ENCODE measurements at places on chromosomes 3 and 15.

- no peak for DNase-seq
Measured at GRCh38 chr3:17742880-17743657, 638 bp upstream of the TBC1D5 start.

- DNase-seq, result no peak
Measured at GRCh38 chr3:15404767-15405166, 22.6 kb downstream of the METTL6 start.

GRCh38 chr3:57179580-57180410, 14.6 kb upstream of the IL17RD start:
- no peak for DNase-seq

- no peak for DNase-seq
Measured at GRCh38 chr3:127990461-127990860, 61.8 kb upstream of the SEC61A1 start.

DNA sequence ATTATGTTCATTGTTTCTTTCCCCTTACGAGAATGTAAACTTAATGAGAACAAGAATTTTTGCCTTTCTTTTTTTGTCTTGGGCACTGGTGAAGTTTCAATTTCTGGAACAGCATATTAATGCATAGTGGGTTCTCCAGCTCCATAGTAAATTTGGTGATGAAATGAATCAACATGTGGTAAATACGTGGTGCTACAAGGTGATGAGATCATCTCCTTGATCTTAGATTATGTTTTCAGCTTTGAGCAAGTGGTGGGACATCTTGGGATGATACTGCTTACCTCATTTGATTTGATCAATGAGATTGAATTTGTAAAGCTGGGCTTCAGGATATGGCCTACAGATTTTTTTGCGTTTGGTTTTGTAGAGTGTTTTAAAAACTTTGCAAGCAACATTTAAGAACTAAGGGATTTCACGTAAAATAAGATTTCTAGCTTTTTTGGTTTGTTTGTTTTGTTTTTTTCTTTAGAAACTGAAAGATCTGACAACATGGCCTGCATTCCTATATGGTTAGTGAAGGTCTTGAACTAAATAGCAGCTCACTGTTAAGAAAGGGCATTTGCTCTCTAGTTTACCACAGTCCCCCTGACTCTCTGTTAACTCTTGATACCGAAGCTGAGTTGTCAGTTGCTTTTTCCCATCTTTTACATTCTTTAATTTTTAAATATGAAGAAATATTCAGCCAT, 45.6 kb downstream of the FNDC3B start:
- no peak for DNase-seq

DNA sequence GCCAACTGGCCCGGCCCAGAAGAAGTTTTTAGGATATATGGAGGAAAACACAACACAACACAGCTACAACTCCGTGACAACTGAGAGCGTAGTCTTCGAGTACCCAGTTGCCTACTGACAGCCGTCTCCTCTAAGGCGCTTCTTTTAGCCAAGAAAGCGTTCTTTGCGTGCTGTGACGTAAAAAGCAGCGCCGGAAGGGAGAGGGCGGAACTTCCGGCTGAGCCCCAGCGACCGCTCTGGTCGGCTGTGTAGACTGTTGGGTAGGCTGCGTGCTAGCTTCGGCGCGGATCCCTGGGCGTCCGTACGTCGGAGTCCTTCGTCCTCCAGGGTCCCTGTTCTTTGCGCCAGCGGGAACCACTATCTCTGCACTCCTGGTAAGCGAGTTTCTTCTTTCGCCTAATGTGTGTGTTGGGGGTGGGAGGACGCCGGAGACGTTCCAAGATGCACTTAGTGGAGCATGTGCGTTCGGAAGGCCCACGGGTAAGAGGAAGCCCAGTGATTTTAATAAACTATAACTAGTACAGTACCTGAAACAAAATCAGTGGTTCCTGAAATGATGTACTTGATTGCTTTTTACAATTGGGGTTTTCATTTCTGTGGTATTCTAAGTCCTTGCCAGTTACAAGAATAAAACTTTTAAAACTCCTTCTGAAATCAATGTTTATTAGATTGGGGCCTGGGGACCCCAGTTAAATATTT, at the start of gene TRMT10C:
TSS of gene TRMT10C (plus strand) at position 239 of the 699 bp plus-strand sequence. CDS start 2,914 bp downstream, outside the sequence.
- peak; percentile 83 for DNase-seq

GRCh38 chr3:46104706-46105105, 77.4 kb upstream of the XCR1 start:
- no peak for DNase-seq

DNA sequence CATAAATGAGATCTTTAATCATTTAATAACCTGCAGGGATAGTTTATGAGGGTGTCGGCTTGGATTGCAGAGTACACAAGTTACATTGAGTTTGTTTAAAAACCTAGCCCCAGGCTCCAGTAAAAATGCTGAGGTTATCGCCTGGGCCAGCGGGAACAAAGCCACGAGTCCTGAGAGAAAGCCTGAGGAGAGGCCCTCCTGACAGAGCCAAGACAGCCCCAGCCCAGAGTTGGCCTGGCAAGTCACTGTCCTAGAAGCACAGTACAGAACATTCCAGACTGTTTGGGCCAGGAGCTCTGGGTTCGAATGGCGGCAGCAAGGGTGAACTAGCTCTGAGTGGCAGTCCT, 32.4 kb downstream of the SEC61A1 start:
- DNase-seq, result no peak

DNA sequence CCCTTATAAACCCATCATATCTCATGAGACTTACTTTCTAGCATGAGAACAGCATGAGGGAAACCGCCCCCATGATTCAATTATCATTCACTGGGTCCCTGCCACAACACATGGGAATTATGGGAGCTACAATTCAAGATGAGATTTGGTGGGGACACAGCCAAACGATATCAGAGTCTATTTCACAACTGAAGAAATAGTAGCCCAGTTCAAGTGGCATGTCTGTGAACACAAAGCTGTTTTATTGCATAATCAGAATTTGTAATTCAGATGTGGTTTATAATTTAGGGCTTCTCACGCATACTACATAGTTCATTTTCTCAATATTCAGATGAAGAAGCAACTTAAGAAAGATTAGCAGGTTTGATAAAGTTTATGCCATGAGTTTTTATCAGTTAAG, 1188.0 kb upstream of the ALCAM start:
- no peak for DNase-seq

DNA sequence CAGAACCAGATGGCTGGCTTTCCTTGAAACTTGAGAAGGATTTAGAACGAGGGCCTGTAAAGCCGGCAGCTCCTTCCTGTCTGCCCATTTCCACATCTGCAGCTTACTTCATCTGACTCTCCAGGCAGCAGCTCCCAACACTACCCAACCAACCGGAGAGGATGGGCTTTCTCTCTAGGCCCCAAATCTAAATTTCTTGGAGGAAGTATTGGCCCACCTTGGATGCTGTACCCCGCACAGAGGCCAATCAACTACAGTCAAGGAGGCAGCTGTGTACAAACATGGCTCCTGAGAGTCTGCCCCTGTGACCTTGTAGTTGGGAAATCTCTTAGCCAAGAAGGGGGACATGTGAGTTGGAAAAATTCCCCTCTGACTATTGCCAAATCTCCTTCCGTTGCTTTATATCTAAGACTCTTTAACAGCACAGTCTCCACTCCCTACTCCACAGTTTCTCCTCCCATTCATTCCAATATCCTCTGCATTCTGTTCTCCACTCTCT, 8.0 kb upstream of the ACAP2 start:
- DNase-seq, result peak; percentile 95

DNA sequence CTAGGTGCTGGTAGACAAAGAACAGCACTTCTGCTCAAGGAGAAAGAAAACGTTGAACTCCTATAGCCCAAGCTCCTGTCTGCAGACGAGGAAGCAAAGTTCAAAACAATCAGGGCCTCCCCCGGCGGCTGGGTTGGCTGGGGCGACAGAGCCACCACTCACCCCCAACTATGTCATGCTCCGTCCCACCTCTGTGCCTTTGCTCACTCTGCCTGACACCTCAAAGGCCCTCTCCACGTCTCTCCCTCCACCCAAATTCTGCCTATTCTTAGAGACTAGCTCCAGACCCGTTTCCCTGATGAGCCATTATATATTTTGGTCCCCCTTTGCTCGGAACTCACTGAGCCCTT, 304.3 kb downstream of the TLE3 start:
- DNase-seq, result no peak

- peak; percentile 56 for DNase-seq
Measured at GRCh38 chr3:45938864-45939263, 4.4 kb upstream of the CXCR6 start.

DNA sequence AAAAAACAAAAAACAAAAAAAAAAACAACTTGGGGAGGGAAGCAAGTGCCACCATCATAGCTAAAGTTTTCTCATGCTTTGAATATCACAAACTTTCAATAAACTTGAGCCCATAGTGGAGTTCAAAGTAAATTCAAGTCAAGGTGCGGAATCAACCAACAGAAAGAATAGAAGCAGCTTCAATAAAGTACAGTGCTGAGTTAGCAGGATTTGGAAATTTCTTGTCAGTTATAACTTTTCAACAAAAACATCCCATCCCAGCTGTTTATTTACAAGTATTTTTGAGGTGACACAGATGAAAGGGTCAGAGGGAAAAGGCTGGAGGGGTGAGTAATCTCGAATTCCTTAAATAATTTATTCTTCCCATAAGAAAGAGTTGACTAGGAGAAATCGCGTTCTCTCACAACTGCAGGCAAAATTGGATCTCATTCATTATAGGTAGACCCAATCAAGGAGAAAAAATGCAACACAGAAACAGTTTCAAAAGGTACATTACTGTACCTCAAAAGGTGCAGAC, 477.4 kb upstream of the RASGRP1 start:
- no peak for DNase-seq

DNA sequence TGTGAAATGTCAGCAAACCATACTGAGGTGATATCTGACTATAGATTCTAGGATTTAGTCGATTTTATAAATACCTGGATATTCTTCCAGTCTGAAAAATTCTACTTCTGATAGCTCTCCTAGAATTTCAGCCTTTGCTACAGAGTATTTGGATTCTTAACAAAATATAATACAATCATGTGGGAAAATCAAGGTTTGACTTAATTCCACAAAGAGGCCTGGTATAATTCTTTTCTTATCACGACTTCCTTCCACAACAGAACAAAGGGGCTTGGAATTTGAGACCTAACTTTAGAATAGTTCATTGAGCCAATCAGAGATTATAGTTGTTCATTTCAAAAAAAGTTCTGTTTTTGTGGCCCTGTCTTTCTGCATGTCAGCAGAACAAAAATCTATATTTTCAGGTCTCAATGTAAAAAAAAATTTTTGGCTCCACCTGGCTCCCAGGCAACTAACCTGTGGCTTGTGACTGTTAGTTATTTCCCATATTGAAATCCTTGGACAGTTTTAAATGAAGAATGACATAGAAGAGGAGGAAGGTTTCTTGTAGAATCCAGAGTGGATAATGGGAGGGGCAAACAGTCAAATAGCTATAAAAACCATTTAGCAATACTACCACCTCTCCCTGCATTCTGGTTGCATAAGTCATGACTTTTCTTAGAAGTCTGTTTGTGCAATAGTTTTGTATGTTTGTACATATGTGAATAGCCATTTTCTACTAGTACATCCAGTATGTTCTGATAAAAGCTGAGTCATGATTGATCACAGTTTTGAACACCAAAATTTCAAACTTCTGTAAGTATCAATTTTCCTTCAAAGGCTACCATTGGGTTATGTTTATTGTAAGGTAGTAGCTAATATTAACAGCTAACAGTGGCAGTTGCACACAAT, 4.0 kb downstream of the TM4SF1 start:
- DNase-seq, result no peak

- no peak for DNase-seq
Measured at GRCh38 chr3:9349321-9350117, 13.3 kb upstream of the THUMPD3 start.

All from NCI-H524 treated with DMSO at 0.1 percent for 48 hours (cell line).